ENCODE measurements at places on chromosomes 1 and 21.

DNA sequence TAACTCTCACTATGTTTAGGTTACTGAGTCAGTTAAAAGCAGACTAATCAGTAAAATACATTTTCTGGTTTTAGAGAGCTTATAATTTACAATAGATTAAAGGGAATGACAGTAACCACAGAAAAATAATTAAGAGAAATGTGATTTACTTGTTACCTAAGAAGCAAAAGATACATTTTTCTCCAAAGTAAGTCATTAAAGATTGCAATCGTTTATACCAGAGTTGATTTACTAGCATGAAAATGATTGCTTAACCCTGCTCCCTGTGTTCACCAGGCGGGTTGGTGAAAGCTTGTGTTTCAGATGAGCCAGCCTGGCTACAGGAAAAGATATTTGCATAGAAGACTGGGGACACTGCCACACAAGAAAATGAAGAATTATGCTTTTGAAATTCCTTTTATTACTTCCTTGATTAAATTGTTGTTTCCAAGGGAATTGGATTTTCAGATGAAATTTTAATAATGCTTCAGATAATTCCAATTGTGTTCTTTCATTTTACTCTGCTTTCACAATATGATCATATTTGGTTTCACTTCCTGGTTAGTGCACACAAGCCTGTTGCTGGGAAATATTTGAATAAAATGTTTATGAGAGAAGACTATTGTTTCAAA lies 27.9 kb downstream of the LRRC8B start:
- DNase-seq: no peak

- DNase-seq: no peak
Observed at GRCh38 chr1:208202333-208202995, 41.7 kb downstream of the PLXNA2 start.

DNA sequence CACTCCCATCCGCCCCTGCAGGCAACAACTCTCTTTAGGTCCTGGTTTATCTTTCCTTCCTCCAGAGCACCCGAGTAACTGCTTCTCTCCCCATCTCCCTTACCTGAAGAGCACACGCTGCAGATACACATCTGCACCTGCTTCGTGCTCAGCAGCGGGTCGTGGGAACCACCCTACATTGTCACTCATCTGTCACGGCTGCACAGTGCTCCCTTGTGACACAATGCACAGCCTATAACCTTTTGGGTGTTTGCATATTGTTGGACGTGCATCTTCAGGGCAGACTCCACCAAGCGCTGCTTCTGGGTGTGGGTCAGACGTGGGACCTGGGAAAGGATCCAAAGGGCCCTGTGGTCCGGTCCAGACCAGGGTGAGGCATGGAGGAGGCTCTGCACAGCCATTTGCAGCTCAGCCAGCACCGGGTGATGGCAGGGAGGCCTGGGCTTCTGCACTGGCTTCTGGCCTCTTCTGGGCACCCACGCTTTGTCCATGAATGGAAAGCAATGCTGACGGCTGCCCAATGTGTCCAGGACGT lies 42.5 kb downstream of the WDR4 start:
- peak; percentile 11 for DNase-seq

DNA sequence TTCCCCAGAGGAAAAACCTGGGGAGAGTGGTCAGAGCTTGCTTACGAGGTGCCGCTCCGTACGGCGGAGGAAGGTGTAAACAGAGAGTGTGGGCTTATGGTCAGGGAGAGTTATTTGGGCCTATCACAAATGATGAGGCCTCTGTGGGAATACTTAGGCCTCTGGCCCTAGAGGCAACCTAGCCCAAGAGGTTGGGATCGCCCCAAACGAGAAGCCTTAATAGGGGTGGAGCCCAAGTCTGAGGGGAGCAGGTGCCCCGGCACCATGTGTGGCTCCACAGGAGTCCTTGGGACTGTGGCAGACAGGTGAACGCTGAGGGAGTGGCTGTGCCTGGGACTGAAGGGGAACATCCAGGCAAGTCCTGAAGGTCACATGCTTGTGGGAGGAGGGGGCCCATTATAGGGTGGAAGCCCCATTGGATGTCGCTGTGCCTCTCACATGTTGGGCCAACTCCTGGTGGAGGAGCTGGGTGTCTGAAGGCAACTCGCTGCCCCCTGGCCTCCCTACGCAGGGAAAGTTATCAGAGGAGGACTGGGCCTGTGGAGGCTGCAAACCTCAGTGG lies 135.1 kb downstream of the ZSCAN20 start:
- no peak for DNase-seq

GRCh38 chr1:35660581-35661473 lies 19.5 kb upstream of the PSMB2 start:
- peak; percentile 28 for DNase-seq

DNA sequence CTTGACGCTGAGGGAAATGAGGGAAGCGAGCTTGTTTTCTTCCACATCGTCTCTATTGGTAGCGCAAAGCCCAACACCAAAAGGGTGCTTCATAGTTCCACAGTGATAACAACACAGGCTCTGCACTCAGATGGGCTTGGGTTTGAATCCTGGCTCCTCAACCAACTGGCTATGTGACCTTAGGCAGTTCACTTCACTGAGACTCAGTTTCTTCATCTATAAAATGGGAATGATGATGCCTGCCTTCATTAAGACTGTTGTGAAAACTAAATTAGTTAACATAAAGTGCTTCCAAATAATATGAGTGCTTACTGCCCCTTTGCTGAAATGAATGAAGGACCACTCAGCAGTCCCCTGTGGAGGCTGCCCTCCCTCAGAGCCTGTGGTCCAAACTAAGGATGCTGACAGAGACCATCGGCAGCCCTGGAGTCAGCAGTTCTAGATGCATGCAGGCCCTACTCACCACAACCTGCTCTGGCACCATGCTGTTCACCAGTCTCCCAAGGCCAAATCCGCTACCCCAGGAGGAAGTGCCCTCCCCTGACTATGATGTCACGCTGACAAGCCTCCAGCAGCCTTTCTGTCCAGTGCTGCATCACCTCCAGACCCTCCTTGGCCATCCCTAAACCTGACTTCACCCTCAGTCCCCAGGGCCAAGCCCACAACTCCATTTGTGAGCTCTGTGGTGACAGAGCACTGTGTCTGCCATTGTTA lies 30.7 kb downstream of the DMAP1 start:
- no peak for DNase-seq

DNA sequence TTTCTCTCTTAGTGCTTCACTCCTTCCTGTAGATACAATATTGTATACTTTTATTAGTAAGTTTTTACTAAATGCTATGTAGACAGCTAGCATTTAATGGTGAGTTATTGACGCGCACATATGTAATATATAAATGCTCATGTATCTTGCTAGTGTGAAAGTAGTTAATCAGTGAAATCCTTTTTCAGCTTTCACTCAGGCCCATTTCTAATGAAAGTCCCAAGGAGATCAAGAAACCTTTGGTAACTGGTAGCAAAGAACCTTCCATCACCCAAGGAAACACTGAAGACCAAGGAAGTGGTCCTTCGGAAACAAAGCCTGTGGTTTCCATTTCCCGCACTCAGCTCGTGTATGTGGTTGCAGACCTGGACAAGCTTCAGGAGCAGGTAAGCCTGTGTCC lies 27.2 kb downstream of the AGT start:
- no peak for DNase-seq

GRCh38 chr1:223771469-223771813 lies 59.1 kb downstream of the CAPN2 start:
- DNase-seq: no peak

DNA sequence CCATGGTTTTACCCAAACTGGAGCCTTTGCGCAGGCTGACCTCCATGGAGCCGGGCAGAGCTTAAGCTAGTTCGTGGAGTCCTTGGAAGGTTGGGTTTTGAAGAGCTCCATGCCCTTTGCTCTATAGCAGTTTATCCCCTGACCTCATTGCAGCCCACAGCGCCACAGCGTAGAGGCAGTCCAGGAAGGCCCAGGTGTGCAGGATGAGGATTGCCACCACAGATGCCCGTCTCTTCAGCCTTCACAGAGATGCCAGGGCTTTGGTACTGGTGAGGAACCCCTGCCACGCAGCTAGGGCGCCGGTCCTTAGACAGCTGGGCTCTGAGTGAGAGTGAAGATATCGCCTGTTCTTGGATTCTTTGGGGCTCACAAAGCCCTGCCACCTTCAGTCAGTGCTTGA lies 138.6 kb downstream of the PEX14 start:
- no peak for DNase-seq

GRCh38 chr1:221335161-221336101 lies 406.5 kb downstream of the DUSP10 start:
- DNase-seq: peak; percentile 32

DNA sequence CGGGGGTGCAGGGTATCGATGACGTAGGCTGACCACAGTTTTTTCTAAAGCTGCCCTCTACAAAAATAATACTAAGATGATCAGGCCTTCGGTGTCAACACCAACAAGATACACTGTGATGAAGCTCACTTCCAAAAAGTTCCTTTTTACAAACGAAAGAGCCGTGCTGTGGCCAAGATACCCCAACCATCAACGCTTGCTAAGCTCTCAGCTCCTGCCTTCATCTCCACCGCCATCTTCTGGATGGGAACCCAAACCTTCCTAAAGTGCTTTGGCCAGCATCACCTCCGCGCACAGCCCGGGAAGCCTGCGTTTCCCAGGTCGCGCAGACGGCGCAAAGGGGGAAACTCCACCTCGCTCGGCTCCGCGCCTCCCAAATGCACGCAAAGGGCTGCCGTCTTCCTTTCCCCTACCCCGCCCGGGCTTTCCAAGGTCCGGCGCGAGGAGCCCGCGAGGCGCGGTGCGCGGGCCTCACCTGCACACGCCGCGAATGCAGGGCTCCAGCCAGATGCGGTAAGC lies 541 bp downstream of the USP48 start:
- DNase-seq: peak; percentile 22

DNA sequence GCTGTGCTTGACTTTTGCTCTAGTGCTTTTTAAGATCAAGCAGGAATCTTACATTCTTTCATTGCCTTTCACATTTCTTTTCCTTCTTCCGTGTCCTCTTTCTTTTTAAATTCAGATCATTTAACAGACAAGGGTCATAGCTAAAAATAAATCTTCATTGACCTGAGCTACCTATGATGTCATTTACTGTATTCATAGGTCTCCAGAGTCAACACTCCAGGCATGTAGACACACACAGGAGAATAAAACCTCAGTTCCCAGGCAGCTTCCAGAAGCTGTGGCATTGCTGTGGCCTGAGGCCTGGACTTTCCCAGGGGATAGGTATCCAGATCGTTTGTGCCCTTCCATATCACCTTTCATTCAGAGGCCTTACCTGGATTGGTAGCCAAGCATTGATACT lies 38.5 kb upstream of the ENAH start:
- no peak for DNase-seq
